ENCODE measurements at places on chromosomes 1 and 21.
A peak's percentile ranks its signal among the peaks of the same experiment; 100 is the strongest.

- no peak for DNase-seq
These were observed 5.3 kb downstream of the CBR1 start for GRCh38 chr21:36075171-36075570.

GRCh38 chr1:64005801-64006200 lies 197.6 kb upstream of the UBE2U start:
- no peak for DNase-seq

GRCh38 chr1:204513117-204513716 lies 3.0 kb upstream of the MDM4 start:
- DNase-seq, result peak; percentile 61

DNA sequence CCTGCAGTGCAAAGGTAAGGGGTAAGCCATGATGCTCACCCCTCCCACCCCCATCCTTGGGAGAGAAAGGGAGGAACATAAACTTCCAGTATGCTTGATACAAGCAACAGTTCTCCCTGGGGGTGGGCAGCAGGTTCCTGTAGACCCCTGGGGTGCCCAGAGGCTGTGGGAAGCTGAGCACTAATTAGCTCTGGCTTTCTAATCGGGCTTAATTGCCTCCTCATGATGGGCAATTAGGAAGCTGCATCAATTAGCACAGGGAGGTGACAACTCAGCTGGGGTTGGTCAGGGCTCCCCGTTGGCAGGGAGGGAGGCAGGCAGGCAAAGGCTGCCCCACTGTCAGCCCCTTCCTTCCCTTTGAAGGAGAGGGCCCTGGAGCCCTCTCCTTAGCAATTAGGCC lies 15.7 kb upstream of the LMNA start:
- DNase-seq, result no peak

DNA sequence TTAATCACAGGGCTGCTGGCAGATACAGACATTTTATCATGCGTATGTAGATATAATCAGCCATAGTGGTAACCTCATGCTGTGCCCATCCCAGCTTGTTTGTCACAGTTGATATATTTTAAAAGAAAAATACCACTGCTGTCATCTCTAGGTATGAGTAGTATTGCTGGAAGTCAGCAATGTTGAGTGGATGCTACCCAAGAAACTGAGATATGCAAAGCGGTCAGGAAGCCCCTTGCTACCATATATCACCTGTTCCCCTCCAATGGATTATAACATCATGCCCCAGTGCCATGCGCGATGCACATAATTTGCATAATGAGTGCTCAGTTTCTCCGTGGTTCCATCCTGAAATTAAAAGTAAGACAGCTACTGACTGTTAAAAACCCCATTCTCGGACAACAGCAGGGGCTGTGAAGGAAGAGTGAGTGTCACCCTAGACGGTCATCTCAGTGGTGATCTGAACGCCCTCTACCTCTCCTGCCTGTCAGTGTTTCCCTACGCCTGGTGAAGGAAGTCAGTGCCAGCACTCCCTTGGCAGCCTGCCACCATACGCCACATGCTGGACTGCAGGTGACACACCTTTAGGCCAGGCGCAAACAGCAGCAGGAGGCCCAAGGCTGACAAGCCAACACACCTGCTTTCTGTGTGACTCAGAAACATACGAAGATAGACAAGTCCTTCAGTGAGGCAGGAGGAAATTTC lies 2.7 kb downstream of the IL10RB start:
- DNase-seq, result peak; percentile 43

DNA sequence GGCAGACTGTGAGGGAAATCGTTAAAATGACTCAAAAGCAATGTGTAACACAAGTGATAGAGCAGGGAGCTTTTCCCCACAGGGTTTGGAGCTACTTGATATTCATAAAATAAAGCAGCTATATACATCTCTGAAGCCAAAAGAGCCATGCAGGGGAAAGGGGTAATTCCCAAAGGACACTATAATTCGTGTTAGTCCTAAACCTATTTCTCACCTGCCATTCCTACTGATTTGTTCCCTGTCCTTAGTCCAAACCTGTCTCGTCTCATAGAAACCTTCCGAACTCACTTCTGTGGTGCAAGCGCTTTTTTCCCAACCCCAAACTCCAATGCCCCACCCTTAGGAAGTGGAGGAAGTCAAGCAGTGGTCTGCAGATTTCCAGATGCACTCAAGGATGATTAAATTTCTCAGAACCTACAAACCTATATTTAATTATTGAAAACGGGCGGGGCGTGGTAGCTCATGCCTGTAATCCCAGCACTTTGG lies 946 bp upstream of the HNRNPR start:
- no peak for DNase-seq

DNA sequence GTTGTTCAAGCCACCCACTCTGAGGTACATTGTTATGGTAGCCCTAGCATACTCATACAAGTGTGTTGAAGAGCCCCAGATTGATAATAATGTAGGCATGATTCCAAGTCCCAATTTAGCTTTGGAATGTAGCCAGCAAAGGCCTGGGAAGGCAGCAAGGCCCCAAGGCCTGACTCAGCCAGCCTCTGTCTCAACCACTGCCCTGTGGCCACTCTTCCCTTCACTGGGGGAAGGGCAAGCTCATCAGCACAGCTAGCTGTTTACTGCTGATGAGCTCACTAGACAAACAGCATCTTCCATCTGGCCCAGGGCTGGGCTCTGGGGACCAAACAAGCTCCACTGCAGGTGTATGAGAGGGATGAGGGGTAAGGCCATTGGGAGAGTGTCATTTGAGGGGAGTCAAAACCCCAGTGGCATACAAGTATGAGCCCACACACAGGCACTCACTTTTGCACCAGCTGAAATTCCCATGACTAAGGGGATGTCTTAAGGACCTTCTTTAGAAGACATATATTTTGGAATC lies 2.2 kb upstream of the IRF6 start:
- no peak for DNase-seq

DNA sequence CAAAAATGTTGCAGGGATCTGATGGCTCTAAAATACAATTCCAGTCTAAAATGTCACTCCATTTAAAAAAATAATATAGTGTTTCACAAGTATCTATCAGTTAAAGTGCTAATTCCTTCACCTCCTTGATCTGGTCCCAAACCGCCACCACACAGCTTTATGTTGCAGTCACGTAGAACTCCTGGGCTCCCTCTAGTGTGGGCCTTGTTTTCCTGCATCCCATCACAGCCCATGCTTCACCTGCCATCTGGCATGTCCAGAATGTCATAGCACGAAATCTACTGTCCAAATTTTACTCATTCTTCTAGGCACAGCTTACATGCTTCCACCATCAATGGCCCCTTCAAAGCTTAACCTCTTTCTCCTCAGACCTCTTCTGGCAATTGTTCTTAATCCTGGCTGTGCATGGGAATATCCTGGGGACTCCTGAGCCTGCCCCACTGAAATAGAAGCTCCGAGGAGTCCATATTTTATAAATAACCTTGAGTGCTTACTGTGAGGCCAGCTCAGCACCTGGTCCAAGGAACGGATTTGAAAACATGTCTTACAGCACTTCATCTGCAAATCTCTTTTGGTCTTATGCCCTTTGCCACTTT lies 15.5 kb downstream of the FYB2 start:
- DNase-seq, result no peak

DNA sequence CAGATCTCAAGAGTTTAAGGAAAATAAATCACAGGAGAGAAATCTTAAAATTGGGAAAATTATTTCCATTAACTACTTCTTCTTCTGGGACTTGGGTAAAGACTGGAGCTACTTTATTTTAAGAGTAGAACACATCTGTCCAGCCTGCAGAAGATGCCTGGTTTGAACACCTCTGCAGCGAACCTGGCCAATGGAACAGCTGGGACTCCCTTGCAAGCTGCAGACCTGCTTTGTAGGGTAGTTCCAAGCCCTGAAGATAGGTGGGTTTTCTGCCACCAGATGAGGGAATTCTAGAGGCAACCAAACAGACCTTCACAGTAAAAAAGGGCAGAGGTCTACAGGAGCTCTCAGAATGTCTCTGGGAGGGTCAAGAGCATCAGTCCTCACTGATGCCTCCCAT lies 86.5 kb upstream of the CACNA1E start:
- DNase-seq, result no peak

DNA sequence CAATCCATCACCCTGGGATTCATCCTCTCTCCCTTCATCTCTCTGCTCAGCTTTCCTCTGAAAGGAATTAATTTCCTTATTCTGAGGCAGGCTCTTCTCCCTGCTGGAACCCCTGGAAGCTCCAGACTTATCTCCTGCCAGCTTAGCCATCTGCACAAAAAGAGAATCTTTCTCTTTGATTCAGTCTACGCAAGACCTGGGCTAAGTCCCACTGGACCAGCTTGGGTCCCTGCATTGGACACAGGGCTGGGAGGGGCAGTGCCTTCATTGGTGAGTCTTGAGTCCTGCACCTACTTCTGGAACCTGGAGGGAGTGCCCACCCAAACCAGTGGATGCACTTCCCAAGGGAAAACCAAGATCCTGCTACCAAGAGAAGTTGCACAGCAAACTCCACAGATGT lies 271.7 kb upstream of the CSF3R start:
- no peak for DNase-seq

DNA sequence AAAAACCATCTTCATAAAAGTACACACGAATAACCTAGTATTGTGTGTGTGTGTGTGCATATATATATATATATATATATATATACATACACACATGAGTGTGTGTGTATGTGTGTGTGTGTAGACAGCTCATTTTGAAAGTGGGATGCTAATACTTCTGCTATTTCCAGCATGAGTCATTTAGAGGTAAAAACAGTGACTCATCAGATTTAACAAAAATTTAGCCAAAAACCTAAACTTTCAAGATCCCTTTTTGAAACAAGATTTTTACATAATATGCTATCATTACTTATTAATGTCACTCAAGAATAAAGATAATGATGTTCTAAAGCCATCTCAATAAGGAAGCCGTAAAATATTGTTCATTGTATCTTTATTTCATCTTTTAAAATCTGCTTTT lies 35.6 kb upstream of the ADGRL4 start:
- DNase-seq, result no peak

- DNase-seq, result no peak
These were observed 33.2 kb downstream of the TRAF5 start for GRCh38 chr1:211359876-211360275.

DNA sequence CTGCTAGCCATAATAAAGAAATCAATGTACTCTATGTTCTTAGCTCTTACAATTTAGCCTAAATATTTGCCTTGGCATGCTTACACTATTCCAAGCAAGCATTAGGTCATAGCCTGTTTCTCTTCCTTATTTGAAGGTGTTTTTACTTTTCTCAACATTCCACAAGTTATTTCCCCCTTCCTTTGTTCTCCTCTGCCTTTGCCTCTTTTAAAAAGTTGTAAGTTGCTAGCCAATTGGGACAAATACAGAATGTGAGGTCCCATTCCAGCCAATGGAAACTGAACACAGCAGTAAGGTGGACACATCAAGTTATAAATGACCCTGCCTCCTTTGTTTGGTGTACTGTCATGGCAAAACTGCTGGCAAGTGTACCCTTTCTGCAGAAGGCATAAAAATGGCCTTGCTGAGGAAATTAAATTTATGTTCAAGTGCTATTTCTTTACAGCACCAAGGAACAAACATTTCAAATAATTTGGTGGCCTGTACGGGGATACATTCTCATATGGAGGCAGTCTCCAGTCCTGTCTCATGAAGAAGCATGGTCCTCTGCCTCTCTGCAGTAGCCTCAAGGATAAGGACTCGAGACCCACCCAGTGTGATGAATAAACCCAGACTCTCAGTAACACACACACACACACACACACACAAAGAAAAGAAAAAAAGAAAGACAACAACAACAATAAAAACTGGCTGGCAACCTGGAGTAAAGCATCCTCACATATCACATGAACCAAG lies 28.8 kb upstream of the FMO1 start:
- DNase-seq, result no peak

- DNase-seq, result no peak
These were observed 3.0 kb downstream of the ATF6 start for GRCh38 chr1:161768986-161769672.

- no peak for DNase-seq
These were observed 98.0 kb downstream of the KCNJ15 start for GRCh38 chr21:38354746-38355145.

- DNase-seq, result no peak
These were observed 54.3 kb upstream of the C1orf198 start for GRCh38 chr1:230922620-230923019.

- DNase-seq, result no peak
These were observed 16.3 kb downstream of the RPS6KC1 start for GRCh38 chr1:213067352-213067751.

GRCh38 chr1:58755468-58755872 lies 28.4 kb downstream of the JUN start:
- peak; percentile 17 for DNase-seq

- DNase-seq, result no peak
These were observed 29.4 kb downstream of the LRRC3 start for GRCh38 chr21:44484498-44485253.

- no peak for DNase-seq
These were observed 16.9 kb downstream of the IBA57 start for GRCh38 chr1:228182296-228183030.

- no peak for DNase-seq
These were observed 8.4 kb upstream of the IL12RB2 start for GRCh38 chr1:67299296-67299695.

DNA sequence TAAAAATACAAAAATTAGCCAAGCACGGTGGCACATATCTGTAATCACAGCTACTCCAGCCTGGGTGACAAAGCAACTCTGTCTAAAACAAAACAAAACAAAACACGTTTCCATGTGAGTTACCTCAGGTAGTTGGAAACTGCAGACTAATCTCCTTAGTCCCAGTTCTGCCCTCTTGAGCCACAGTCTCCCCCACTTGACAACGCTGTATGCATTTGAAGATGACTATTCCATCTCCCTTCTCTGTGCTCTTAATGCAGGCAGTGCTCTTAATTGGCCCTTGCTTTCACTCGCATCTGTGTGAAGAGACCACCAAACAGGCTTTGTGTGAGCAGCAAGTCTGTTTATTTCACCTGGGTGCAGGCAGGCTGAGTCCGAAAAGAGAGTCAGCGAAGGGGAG lies 19.6 kb upstream of the DHCR24 start:
- no peak for DNase-seq

DNA sequence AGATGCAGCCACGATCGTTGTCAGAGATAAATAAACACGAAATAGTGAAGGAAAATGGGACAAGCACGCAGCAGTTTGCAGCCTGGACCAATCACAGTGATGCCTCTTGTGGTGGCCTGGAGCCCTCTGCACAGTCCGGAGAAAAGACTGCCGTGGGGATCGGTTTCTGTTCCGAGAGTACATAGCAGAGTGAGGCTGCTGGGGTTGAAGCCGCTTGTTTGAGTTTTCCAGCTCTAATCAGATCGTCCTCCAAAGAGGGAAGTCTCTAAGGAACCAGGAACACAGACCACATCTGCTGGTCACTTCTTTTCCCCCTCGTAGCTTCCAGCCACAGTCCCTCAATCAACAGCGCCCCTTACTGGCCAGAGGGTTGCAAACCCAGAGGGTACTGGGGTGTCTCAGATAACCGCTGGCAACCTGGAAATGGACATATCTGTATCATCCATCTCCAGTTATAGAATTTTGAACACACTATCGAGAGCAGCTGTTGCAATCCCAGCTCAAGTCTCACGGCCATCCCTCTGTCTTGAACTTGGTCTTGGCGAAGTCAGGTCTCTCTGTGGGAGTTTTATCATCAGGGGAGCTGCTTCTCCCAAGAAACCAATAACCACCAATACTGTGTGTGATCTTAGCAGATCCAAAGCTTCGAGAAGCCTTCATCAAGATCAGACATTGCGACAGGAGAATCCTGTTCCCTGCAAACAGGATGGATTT lies 57.4 kb downstream of the OLIG1 start:
- DNase-seq, result peak; percentile 52

- no peak for DNase-seq
These were observed 306.3 kb upstream of the ESRRG start for GRCh38 chr1:217029281-217030157.
